ENCODE measurements at places on chromosomes 13 and 19.

GRCh38 chr13:54884682-54885081, 1856.1 kb downstream of the OLFM4 start:
- DNase-seq: no peak

- no peak for DNase-seq
These were observed 145.2 kb upstream of the KLHL1 start for GRCh38 chr13:70253411-70253810.

DNA sequence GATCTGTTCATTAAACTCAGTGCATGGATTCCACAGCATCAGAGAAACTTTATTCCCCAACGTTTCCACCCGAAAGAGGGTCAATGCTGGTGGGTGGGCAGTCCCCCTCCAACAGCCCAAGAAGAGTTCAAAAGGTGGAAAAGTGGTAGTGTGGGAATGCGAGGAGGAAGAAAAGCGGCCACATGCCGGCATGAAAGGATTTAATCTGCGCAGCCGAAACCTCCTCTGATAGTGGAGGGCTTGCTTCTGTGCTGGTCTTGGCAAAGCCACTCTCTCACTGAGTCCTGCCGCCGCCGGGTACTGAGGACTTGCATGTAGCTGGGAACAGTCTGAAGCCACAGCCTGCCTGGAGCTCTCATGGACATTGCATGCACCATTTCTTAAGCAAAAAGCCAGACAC, 136.2 kb upstream of the ZNF536 start:
- no peak for DNase-seq

DNA sequence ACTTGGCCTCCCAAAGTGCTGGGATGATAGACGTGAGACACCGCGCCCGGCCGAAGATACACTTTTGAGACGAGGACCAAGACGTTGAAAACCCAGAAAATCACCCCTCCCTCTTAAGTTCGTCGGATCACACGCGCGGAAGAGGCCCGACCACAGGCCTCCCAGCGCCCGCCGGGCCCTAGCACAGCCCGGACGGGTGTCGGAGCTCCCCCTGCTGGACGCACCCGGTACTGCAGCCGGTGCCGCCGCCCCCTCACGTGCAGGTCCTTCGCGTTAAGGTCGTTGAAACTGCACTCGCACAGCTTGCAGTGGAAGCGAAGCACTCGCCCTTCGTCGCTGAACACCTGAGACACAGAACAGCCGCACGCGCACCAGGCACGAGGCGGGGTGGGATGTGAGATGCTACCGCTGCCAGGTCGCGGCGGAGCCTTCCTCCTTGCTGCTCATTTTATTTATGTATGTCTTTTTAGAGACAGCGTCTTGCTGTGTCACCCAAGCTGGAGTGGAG, 35.7 kb upstream of the MATK start:
- DNase-seq: peak; percentile 95

DNA sequence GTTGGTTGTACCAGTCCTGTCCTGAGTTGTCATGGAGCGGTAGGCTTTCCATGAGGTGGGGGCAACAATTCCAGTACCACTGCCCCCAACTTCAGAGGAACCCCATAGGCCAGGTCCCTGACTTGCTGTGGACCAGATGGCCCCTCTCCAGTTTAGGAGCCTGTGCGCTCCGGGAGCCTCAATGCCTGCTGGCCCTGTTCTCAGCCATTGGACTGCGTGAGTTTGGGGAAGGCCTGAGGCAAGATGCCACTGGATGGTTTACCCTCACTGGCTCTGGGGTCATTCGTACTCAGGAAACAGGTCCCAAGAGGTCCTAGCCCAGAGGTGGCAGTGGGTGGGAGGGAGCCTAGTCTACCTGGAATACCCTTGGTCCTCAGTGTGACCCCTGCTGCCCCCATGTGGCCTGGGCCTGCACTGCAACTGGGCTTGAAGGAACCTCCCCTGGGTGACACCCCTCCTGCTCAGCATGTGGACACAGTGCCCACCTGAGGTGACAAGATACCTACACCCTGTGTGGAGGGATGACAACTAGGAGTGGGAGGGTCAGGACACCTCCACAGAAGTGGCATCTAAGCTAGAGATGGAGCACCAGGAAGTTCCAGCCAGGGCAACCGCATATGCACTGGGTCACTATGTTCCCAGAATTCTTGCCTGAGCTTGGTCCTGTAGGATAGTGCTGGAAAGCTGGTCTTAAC, 6.0 kb upstream of the PRR19 start:
- DNase-seq: peak; percentile 87

DNA sequence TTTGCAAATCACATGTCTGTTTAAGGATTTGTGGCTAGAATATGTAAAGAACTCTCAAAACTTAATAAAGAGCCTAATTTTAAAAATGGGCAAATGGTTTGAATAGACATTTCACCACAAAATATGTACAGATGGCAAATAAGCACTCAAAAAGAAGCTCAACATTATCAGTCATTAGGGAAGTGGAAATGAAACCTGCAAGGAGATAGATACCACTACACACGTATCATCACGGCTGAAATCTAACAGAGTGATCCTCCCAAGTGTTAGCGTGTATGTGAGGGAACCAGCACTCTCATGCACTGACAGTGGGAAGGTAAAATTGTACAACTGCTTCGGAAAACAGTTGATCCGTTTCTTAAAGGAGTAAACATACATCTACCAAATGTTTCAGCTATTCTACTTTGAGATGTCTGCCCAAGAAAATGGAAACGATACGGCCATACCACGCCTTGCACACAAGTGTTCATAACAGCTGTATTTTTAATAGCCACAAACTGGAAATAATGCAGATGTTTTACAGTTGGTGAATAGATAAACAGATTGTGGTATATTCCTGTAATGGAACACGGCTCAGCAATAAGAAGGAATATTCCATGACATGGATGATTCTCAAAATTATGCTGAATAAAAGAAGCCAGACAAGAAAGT, 14.5 kb downstream of the ARHGEF7 start:
- peak; percentile 48 for DNase-seq

DNA sequence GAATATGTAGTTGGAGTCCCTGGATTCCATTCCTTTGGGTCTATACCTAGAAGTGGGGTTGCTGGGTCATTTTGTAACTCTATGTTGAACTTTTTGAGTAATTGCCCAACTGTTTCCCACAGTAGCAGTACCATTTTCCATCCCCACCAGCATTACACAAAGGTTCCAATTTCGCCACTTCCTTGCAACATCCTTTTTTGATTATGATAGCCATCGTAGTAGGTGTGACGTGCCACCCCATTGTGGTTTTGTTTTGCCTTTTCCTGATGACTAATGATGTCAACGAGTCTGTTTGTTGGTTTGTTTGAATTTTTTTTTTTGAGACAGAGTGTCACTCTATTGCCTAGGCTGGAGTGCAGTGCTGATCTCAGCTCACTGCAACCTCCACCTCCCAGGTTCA, 3.3 kb upstream of the PEX11G start:
- DNase-seq: no peak

DNA sequence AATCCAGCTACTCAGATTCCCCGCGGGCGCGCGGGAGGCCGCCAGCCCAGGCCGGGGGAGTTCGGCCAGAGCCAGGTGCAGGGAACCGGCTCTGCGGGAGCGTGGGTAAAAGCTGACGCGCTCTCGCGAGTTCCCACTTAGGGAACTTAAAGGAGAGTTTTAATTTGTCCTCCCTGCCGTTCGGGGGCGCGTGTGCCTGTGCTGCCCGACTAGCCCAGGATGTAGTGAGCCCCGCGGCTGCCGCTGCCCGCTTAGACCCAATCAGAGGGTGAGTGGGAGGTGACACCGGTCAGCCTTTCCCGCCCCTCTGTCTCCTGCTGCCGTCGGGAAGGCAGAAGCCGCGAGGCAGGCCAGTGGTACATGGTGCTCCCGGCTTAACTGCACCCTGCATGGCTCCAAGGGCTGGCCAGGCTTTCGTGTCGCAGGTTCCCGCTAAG, 36.0 kb upstream of the NEK3 start:
- peak; percentile 44 for DNase-seq

- no peak for DNase-seq
These were observed 38.0 kb downstream of the ITGBL1 start for GRCh38 chr13:101490406-101491015.

- no peak for DNase-seq
These were observed 100.5 kb downstream of the FLT1 start for GRCh38 chr13:28394422-28394821.

- DNase-seq: no peak
These were observed 24.0 kb downstream of the MED4 start for GRCh38 chr13:48070942-48071341.

GRCh38 chr19:13104360-13104847, 1.7 kb upstream of the LYL1 start:
- peak; percentile 80 for DNase-seq

DNA sequence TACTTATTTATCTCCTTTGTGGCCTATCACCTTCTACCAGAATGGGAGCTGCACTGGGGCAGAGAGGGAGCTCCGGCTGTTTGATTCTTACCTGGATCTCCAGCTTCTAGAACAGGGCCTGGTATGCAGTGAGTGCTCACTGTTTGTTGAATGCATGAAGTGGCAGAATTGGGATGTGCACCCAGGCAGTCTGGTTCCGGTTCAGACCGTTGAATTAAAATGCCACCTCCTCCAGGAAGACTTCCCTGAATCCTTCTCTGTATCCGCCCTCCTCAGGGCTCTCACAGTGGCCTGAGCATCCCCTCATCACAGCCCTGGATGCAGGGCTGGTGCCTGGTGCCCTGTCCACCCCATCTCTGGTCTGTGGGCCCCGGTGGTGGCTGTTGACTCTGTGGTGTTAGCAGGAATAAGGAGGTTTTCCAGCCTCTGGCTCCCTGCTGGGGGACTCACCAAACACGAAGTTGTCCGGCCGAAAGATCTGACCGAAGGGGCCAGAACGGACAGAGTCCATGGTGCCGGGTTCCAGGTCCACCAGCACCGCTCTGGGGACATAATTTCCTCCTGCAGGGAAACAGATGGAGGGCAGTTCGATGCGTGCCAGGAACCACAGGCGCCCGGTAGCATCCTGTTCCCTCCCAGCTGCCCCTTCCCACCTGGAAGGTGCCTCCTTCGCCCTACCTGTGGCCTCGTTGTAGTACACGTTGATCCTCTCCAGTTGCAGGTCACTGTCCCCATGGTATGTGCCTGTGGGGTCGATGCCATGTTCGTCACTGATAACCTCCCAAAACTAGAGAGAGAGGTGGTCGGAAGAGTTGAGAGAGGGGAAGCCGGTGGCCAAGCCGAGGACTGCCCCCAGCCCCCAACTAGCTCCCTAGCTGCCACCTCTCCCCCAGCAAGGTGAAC, 1.0 kb downstream of the TUBB4A start:
- DNase-seq: no peak

- DNase-seq: no peak
These were observed 23.3 kb upstream of the GGACT start for GRCh38 chr13:100611678-100612492.

GRCh38 chr19:1649706-1650649, 2.4 kb downstream of the TCF3 start:
- no peak for DNase-seq

DNA sequence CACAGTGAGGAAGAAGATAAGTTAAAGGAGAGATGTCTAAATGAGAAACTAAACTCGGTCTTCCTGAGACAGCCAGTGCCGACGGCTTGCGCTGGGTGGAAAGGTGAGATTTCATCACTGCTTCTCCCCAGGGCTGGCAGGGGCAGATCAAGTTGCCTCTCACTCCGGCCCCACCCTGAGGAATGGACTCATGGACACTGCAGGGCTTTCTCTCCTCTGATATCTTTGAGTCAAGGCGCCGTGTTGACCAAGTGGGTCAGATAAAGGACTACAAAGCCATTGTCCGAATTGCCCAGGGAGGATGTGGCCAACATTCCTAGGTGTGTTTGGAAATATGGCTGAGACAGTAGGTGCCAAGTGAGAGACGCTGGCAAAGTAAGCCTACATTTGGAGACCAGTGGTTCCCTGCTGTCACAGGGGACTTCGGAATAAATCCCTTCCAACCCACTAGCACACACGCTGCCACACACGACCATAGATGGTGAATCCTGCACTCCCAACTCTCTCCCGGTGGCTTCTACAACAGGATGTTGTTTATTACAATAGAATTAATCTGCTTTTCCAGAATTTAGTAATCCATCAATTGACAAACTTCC, 156.5 kb upstream of the TSC22D1 start:
- DNase-seq: no peak

Data from GM12891 (cell line).